ENCODE measurements at places on chromosomes 11 and 22.

- DNase-seq, result no peak
These were observed 28.5 kb downstream of the ZNF280B start for GRCh38 chr22:22479999-22480532.

DNA sequence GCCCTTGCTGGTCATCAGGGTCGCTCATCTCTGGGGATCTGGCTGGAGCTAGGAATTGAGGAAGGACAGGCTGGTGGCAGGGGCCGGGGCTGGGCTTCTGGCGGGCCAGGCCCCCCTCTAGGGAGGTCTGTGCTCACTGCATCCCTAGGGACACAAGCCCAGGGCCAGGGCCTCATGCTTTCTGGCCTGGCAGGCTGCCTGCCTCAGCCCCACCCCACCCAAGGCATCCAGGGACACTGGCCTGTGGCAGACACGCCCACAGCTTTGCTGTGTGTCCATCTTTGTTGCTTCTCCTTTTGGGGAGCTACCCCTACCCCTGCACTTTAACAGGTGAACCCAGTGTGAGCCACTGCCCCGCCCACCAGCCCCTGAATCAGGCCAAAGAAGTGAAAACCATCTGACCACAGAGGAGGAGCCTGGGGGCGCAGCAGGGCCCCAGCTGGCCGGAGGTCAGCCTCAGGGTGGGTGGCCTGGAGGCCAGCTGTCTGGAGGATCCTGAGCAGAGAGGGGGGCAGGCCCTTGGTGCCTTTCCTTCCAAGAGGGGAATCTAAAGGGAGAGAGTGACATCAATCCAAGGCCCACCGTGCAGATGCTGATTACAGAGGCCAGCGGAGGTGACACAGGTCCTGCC, 26.8 kb upstream of the CELSR1 start:
- no peak for DNase-seq

DNA sequence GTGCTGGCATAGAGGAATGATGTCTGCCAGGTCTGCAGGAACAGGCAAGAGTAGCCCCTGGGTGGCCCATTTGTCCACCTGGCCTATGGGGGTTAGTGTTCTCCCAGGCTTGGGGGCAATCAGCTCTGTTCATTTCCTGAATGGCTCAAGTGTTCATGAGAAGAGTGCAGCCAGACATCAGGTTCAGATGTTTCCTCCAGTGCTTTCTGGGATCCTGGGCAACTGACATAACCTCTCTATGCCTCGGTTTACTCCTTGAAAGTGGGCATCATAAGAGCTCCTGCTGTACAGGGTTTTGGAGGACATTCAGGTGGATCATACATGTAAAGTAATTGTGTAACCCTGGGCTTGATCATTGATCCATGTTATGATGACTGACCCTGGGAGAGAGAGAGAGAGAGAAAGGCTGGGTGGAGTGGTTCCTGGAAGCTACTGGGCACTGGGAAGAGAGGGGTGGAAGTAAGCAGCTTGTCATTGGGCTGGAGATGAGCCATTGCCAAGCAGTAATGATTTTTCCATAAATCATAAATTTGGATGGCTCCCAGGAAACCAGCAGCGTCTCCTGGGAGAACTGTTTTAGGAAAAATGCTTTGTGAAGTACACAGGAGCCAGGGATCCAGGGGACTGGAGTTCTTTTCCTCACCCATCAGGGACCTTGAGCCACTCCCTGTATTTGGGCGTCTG, 30.2 kb upstream of the ACCSL start:
- DNase-seq, result no peak

DNA sequence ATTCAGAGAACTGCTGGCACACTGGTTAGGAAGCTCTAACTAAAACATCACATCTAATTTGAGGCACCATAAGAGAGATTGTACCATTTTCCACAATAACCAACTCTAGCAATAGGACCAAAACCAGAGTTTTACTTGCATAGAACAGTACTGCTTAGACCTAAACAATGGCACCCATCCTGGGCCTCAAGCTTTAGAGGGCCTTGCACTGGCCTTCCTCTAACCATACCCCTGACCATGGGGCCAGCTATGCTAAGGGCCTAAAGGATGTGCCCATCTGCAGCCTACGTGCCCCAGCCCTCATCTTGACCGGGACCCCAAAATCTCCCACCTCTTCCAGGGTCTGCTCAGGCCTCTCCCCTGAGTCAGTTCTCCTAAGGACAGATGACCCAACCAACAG, 74.4 kb upstream of the ARHGAP32 start:
- no peak for DNase-seq

GRCh38 chr11:119778391-119779194, 49.6 kb upstream of the NECTIN1 start:
- DNase-seq, result no peak

GRCh38 chr11:68721075-68721474, 30.2 kb downstream of the TESMIN start:
- DNase-seq, result no peak

GRCh38 chr11:44840521-44841251, 110.0 kb downstream of the TP53I11 start:
- no peak for DNase-seq
